ENCODE measurements at places on chromosomes 6 and 20.

GRCh38 chr20:4437131-4437530, 284.6 kb upstream of the PRND start:
- no peaks in the 10 kb centered on the region for H3K27me3 ChIP-seq
- no peak for DNase-seq
- H3K4me3 ChIP-seq: no peak overlapping the region
- no peaks in the 10 kb centered on the region for H3K4me1 ChIP-seq
- no peak overlapping the region for H3K27ac ChIP-seq

DNA sequence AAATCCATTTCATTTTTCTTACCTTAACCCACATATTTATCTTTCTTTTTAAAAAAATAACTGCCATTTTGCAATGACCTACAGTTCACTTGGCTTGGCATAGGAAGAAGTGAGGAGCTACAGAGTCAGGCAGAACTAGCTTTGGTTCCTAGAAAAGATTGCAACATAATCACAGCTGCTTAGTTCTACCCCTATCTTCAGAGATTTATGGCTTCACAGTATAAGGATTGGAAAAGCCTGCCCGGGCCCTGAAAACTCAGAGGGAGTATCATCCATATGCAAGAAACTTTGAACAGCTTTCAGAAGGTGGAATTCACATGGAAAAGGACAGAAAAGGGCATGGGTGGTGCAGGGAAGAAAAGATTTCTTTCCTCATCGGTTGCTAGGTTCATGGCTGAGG, 774.3 kb upstream of the CHD6 start:
- H3K4me3 ChIP-seq: no peak overlapping the region
- no peaks in the 10 kb centered on the region for H3K4me1 ChIP-seq
- H3K27ac ChIP-seq: no peak overlapping the region
- H3K36me3 ChIP-seq: no peaks in the 10 kb centered on the region
- DNase-seq: no peak

DNA sequence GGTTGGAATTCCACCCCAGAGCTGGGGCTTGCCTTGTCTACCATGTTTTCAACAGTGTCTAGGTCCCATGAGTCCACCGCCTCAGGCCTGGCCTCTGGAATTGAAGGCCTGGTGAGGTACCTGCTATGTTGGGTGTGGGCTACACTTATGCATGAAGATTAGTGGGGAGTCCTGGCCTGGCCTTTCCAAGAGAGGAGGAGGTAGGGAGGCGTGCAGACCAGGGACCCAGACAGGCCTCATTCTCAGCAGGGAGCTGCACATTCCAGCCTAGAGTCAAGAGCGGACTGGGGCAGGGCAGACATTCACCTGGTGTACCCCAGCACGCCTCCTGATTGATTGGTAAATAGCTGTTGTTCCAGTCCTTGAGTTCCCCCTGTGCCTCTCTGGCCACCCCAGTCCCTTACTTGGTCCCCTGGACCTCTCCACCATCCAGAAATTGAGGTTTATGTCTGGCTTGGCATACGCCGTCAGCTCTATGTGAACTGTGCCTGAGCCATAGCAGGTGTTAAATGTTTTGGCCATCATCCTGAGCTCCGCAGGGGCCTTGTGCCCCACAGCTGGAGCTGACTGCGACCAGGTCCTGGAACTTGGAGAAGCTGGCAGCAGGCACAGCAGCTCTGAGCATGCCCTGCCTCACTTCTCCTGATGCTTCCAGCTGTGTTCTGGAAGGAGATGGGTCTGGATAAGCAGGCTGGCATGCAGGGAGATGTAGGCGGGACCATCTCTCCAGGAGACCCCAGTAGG, 8.2 kb upstream of the VEGFA start:
- H3K36me3 ChIP-seq: no peaks in the 10 kb centered on the region
- H3K27ac ChIP-seq: no peak overlapping the region
- peaks cover 19% of the 10 kb centered on the region for H3K4me1 ChIP-seq

GRCh38 chr6:161228921-161229591, 44.8 kb downstream of the AGPAT4 start:
- H3K4me1 ChIP-seq: peaks cover 5% of the 10 kb centered on the region
- no peak for DNase-seq
- H3K27ac ChIP-seq: no peak overlapping the region
- peaks cover 9% of the 10 kb centered on the region for H3K36me3 ChIP-seq
- no peaks in the 10 kb centered on the region for H3K27me3 ChIP-seq
- H3K4me3 ChIP-seq: no peak overlapping the region

- H3K27ac ChIP-seq: no peak overlapping the region
- DNase-seq: no peak
- no peaks in the 10 kb centered on the region for H3K4me1 ChIP-seq
These were observed 313.6 kb downstream of the CDKAL1 start for GRCh38 chr6:20847904-20848303.

GRCh38 chr6:105226598-105227294, 46.9 kb upstream of the POPDC3 start:
- no peaks in the 10 kb centered on the region for H3K4me1 ChIP-seq
- H3K27ac ChIP-seq: no peak overlapping the region
- no peaks in the 10 kb centered on the region for H3K27me3 ChIP-seq
- H3K4me3 ChIP-seq: no peak overlapping the region

DNA sequence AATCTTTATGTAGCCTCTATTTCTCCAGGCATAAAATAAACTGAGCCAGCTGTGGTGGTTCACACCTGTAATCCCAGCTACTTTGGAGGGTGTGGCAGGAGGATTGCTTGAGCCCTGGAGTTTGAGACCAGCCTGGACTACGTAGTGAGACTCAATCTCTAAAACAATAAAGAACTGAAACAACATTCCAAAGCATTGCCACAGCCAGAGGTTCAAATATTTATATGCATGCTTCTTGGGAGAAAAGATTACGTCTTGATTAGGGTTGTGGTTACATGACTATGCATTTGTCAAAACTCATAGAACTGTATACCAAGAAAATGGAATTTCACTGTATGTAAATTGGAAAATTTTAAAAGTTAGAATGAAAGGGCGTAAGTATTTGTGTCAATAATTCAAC, 27.7 kb upstream of the PAX1 start:
- no peak for DNase-seq
- no peak overlapping the region for H3K27ac ChIP-seq
- H3K36me3 ChIP-seq: no peaks in the 10 kb centered on the region
- no peaks in the 10 kb centered on the region for H3K27me3 ChIP-seq
- H3K4me1 ChIP-seq: no peaks in the 10 kb centered on the region

DNA sequence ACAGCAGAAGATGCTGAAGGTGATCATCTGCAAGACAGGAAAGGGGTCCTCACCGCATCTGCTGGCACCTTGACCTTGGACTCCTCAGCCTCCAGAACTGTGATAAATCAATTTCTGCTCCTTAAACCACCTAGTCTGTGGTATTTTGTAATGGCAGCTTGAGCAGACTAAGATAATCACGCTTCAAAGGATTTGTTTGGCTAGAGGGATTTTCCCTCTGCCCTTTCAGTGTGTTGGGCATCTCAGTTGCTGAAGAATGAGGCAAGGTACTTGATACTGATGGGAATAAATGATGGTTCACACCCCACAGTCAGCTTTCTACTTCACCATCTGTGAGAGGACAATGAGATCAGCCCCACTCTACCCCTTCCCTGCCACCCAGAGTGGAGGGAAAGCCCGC, 60.2 kb downstream of the ADAT2 start:
- no peak overlapping the region for H3K27ac ChIP-seq
- H3K27me3 ChIP-seq: no peaks in the 10 kb centered on the region
- H3K4me3 ChIP-seq: no peak overlapping the region
- H3K36me3 ChIP-seq: no peaks in the 10 kb centered on the region
- no peaks in the 10 kb centered on the region for H3K4me1 ChIP-seq
- DNase-seq: no peak

GRCh38 chr6:128572294-128572693, 51.9 kb upstream of the PTPRK start:
- no peak overlapping the region for H3K4me3 ChIP-seq
- no peaks in the 10 kb centered on the region for H3K4me1 ChIP-seq
- DNase-seq: no peak
- no peak overlapping the region for H3K27ac ChIP-seq

DNA sequence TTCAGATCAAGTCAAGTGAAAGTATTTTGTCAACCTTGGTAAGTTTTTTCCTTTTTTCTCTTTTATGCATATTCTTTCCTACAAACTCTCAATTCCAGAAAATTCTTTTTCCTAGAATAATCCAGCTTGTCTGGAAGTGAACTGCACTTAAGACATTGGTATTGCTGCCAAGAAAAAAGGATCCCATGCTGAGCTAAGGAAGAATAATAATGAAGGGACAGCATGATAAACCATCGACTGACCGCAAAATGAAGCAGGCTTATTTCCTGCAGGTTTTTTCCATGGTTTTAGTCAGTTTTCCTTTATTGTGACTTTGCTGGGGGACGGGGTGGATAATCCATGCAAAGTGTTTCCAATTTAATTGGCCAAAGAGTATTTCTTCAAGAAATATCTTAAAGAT, 857.6 kb upstream of the SLC35B3 start:
- no peak for DNase-seq
- H3K4me1 ChIP-seq: no peaks in the 10 kb centered on the region
- no peak overlapping the region for H3K4me3 ChIP-seq
- H3K36me3 ChIP-seq: no peaks in the 10 kb centered on the region

DNA sequence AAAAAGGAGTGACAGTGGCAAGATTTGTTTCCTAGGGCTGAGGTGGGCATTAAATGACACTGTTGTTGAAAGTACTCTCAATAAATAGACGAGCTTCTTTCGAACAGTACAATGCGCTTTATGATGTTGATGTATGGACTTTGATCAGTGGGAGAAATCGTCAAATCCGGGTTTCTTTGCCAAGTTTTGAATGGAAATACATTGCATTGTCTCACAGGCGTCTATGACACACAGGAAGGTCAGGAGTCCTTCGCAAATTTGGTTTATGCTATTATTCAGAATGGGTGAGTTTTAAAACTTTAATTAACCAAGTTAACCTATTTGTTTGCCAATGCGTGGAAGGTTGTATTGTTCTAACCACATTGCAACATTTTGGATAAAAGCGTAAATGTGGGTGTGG, 547.3 kb upstream of the SLC35B3 start:
- H3K27me3 ChIP-seq: no peaks in the 10 kb centered on the region
- no peak overlapping the region for H3K4me3 ChIP-seq
- H3K4me1 ChIP-seq: peaks cover 6% of the 10 kb centered on the region

GRCh38 chr20:19241440-19241839, 29.0 kb downstream of the SLC24A3 start:
- DNase-seq: no peak
- H3K27me3 ChIP-seq: no peaks in the 10 kb centered on the region
- no peaks in the 10 kb centered on the region for H3K36me3 ChIP-seq
- H3K4me1 ChIP-seq: no peaks in the 10 kb centered on the region
- no peak overlapping the region for H3K4me3 ChIP-seq
- H3K27ac ChIP-seq: no peak overlapping the region

DNA sequence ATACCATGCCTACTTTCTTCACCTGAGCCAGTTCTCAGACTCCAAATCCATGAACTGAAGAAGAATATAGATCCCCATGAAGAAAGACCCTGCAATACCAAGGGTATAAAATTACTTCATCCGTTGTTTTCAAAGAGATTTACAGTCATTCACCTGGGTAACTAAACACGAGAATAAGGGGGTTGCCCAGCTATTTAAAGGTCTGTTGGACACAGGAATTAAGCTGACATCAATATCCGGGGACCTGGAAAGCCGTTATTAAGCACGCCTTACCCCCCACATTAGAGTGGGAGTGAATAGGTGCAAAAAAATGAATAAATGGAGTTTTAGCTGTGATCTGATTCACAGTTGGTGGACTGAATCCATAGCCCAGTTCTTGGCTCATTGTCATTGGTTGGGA, 28.9 kb downstream of the CLVS2 start:
- H3K27ac ChIP-seq: no peak overlapping the region
- H3K36me3 ChIP-seq: no peaks in the 10 kb centered on the region
- no peaks in the 10 kb centered on the region for H3K4me1 ChIP-seq
- H3K4me3 ChIP-seq: no peak overlapping the region
- DNase-seq: no peak
- no peaks in the 10 kb centered on the region for H3K27me3 ChIP-seq

- no peaks in the 10 kb centered on the region for H3K27me3 ChIP-seq
- no peaks in the 10 kb centered on the region for H3K4me1 ChIP-seq
- no peak overlapping the region for H3K4me3 ChIP-seq
- DNase-seq: no peak
- H3K27ac ChIP-seq: no peak overlapping the region
These were observed 263.4 kb downstream of the RIMS1 start for GRCh38 chr6:72149715-72150114.

- H3K27ac ChIP-seq: no peak overlapping the region
- no peaks in the 10 kb centered on the region for H3K4me1 ChIP-seq
- no peak overlapping the region for H3K4me3 ChIP-seq
- no peaks in the 10 kb centered on the region for H3K36me3 ChIP-seq
- no peaks in the 10 kb centered on the region for H3K27me3 ChIP-seq
- no peak for DNase-seq
These were observed 20.3 kb downstream of the CYB5R4 start for GRCh38 chr6:83879746-83880145.

DNA sequence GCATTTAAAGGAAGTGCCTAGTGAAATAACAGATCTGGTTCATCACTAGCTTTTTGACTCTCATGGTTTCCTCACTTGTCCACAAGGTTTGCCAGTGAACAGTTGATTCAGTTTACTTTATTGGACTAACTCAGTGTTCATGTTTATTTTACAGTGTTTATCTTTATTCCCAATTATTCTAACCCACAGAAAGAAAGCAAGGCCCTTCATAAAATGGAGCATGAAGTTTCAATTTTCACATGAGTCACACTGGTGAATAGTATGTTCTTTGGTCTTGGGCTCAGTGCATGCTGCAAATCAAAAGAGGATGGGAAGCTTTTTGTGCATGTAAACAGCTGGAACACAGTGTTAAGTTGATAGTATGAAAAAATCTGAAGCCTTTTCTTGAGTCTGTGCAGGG, 217.6 kb upstream of the HDDC2 start:
- H3K4me1 ChIP-seq: peaks cover 11% of the 10 kb centered on the region
- no peak for DNase-seq
- H3K27ac ChIP-seq: no peak overlapping the region

DNA sequence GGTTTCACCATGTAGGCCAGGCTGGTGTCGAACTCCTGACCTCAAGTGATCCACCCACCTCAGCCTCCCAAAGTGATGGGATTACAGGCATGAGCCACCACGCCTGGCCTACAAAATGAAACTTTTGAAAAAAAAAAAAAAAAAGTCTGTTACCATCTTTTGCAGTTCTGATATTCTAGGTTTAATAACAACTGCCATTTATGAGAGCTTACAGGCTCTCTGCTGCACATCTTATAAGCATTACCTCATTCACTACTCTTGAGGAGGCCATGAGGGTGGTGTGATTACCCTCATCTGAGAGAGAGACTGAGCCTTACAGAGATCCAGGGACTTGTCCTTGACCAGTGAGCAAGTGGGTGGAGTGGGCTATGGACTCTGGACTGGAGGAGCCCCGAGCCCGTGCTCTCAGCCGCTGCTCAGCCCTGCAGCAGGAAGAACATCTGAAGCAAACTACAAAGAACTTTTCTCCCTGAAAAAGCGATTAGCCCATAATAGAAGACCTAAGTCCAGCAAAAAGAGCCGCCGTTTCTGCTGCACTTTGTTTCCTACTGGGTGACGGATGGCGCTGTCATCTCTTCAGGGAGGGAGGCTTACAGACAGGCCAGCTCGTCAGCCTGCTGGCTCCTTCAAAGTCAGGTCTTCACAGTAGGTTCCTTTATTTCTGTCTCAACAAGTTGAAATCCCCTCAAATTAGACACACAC, 119.8 kb upstream of the AKAP12 start:
- no peaks in the 10 kb centered on the region for H3K4me1 ChIP-seq
- no peak for DNase-seq
- H3K27ac ChIP-seq: no peak overlapping the region
- no peaks in the 10 kb centered on the region for H3K36me3 ChIP-seq
- H3K4me3 ChIP-seq: no peak overlapping the region

- no peaks in the 10 kb centered on the region for H3K4me1 ChIP-seq
- no peak overlapping the region for H3K27ac ChIP-seq
- H3K36me3 ChIP-seq: no peaks in the 10 kb centered on the region
- DNase-seq: no peak
These were observed 20.3 kb downstream of the CYP21A2 start for GRCh38 chr6:32058511-32058963.
